ENCODE measurements at places on chromosomes 6 and 20. TPM values are rescaled to one million over a fixed set of nuclear protein-coding genes. Genes with fewer than 3 reads are reported as not detected.

Gene TFAP2D
- total RNA-seq: not detected

Gene CYP21A2
- 0.68 TPM for total RNA-seq

Gene MUC21
- not detected for total RNA-seq

Gene PNPLA1
- total RNA-seq: not detected

Gene CCM2L
- total RNA-seq: not detected

Gene SNX9
- 47.1 TPM for total RNA-seq

DNA sequence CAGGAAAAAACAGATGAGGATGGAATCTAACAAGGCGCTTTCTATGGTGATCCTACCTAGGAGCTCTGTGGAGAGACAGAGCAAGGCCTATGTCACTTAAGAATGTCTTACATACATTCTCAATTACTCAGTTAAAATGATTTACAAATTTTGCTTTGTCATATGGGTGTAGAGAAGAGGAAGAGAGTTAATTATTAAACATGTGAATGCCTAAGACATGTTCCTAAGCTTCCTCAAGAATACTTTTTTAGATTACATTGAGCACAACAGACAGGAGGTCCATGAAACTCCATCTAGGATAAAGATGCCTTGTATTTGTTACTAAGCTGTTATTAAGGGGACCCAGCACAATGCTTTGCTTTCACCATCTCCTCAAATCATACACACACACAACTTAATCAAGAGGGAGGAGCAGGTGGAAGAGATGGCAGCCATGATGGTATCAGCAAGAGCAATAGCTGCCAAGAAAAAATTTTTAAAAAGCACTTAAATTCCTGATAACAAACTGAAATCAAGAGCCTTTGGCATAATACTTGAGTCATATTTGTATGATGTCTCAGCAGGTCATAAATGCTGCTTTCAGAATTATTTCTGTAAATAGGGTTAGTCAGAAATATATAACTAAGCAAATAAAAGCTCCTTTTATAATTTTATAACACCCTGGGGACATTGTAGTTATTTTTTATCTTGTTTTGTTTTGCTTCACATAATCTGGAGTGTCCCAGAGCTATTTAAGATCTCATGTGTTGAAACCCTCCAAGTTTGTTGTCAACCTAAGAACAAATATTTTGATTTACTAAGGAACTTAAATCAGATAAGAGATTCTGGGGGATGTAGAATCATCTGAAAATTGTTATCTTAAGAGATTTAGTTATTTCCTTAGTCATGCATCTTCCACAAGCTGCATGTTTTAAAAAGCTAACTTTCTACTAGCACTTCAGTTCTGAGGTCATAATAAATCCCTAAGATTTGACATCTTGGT is 70.0 kb upstream of the CD2AP start:
- no peaks in the 10 kb centered on the region for H3K36me3 ChIP-seq
- DNase-seq: no peak
- H3K27ac ChIP-seq: peak overlapping the region; percentile 36
- H3K27me3 ChIP-seq: no peaks in the 10 kb centered on the region
- H3K4me3 ChIP-seq: no peak overlapping the region
- H3K4me1 ChIP-seq: peaks cover 19% of the 10 kb centered on the region

DNA sequence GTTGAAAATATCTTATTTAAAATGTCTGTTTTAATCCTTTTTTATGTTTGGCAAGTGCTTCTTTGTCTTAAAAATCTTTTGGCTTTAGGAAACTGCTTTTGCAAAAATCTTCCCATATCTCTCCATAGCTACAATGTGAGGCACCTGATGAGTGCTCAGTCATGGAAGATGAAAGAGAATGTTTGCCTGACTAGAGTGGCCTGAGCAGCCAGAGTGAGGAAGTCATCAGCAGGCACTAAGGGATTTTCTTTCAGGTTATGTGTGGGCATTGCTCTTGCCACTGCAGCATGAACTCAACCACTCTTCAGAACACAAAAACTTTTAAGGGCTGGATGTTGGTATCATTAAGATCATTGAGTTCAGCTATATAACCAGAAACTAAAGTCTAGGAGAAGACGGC is 47.9 kb downstream of the AKIRIN2 start:
- H3K4me1 ChIP-seq: peaks cover 16% of the 10 kb centered on the region
- H3K27ac ChIP-seq: peak overlapping the region; percentile 12
- no peak overlapping the region for H3K4me3 ChIP-seq
- no peak for DNase-seq
- H3K27me3 ChIP-seq: no peaks in the 10 kb centered on the region

GRCh38 chr6:108801366-108801765 is 46.9 kb upstream of the ARMC2 start:
- no peak overlapping the region for H3K27ac ChIP-seq
- no peaks in the 10 kb centered on the region for H3K36me3 ChIP-seq
- DNase-seq: no peak
- peaks cover 1% of the 10 kb centered on the region for H3K27me3 ChIP-seq
- H3K4me1 ChIP-seq: peaks cover 14% of the 10 kb centered on the region

DNA sequence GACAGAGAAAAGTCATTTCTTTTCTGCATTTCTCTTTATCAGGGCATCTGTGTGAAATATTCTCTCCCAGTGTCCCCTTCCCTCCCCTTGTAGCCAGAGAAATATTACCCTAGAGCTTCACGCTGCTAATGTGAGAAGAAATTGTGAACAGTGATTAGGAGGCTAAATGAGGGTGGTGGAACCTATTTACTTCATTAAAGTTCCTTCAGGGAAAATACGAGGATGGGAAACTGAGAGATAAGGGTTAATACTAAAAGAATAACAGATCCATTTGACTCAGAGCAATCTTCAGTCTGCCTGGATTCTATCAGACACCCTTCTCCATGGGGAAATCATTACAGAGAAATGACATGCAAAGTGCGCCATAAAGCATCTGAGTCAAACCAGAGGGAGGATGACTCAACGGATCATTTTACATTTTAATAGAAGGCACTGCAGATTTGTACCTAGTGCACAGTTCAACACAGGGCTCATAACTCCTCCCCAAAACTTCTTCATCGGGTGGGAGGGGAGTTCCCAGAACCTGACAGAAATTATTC is 131.3 kb downstream of the GJA10 start:
- peak overlapping the region; percentile 59 for H3K27ac ChIP-seq
- no peaks in the 10 kb centered on the region for H3K27me3 ChIP-seq
- peaks cover 19% of the 10 kb centered on the region for H3K4me1 ChIP-seq
- H3K4me3 ChIP-seq: peak overlapping the region; percentile 35

- no peak for DNase-seq
- peaks cover 6% of the 10 kb centered on the region for H3K27me3 ChIP-seq
- H3K4me3 ChIP-seq: no peak overlapping the region
- H3K36me3 ChIP-seq: peaks cover 1% of the 10 kb centered on the region
- peaks cover 5% of the 10 kb centered on the region for H3K4me1 ChIP-seq
Measured at GRCh38 chr6:6600875-6601274, 12.4 kb downstream of the LY86 start.

DNA sequence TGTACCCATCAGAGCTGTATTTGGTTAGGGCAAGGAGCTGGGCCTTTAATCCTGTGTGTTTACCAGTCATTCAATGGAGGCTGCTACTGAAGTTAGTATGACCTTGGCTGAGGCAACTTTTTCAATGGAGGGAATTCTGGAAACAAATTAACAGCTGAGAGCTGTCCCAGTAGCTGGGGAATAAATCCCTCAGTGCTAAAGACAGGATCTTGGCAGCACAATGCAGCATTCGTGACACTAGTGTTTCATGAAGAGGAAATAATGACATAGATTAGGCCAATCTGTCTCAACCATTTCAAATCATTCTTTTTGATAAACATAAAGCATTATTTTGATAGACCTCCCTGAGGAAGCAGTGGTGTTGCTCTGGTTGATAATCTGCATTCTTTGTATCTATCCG is 42.9 kb downstream of the GRM1 start:
- H3K4me3 ChIP-seq: no peak overlapping the region
- no peaks in the 10 kb centered on the region for H3K4me1 ChIP-seq
- H3K36me3 ChIP-seq: no peaks in the 10 kb centered on the region
- no peak overlapping the region for H3K27ac ChIP-seq
- peaks cover 6% of the 10 kb centered on the region for H3K27me3 ChIP-seq
- DNase-seq: no peak

DNA sequence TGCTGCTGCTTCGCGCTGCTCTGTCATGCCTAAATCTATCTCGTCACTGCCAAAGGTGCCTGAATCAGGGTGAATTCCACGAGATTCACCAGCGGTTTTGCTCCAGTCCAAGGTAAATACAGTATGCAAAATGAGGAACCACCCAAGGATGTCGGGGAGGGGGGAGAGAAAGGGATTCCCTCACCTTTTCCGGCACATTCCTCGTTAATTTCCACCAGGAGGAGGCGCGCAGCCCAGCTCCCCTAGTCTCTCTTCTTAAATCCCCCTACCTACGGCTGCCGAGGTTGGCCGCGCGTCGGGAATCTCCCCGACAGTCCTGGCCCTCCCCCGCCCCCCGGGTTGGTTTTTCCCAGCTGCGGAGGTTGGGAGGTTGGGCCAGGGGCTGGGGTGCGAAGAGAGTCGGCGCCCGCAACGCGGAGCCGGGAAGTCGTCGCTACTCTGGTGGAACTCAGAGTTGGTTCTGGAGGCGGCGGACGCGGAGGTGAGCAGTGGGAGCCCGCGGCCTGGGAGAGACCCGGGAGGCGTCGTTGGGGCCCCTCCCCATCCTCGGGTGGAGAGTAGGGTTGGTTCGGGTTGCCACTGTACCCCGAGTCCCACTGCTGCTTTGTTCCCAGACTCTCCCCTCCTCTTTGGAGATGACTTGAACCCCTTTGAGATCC is at the start of gene TPBG:
TPBG (plus strand) TSS at position 390 of the 659 bp plus-strand sequence. CDS start 1,145 bp downstream, outside the sequence.
- no peaks in the 10 kb centered on the region for H3K36me3 ChIP-seq
- H3K4me3 ChIP-seq: peak within 1 kb of the TSS; percentile 94
- H3K27me3 ChIP-seq: peaks cover 31% of the 10 kb centered on the region
- peak within 1 kb of the TSS; percentile 91 for H3K27ac ChIP-seq
- no peak for DNase-seq
- H3K4me1 ChIP-seq: peaks cover 12% of the 10 kb centered on the region

GRCh38 chr6:19322691-19323485 is 514.3 kb upstream of the ID4 start:
- H3K27ac ChIP-seq: peak overlapping the region; percentile 39
- DNase-seq: no peak
- no peaks in the 10 kb centered on the region for H3K27me3 ChIP-seq
- no peaks in the 10 kb centered on the region for H3K36me3 ChIP-seq

- no peaks in the 10 kb centered on the region for H3K36me3 ChIP-seq
- no peaks in the 10 kb centered on the region for H3K27me3 ChIP-seq
- H3K4me1 ChIP-seq: peaks cover 17% of the 10 kb centered on the region
- H3K27ac ChIP-seq: peak overlapping the region; percentile 92
- no peak for DNase-seq
Measured at GRCh38 chr6:7692453-7692784, 33.5 kb upstream of the BMP6 start.

GRCh38 chr6:88165087-88165843 is 882 bp downstream of the CNR1 start:
- peaks cover 10% of the 10 kb centered on the region for H3K4me1 ChIP-seq
- H3K27me3 ChIP-seq: peaks cover 69% of the 10 kb centered on the region
- H3K27ac ChIP-seq: no peak overlapping the region
- H3K4me3 ChIP-seq: peak overlapping the region; percentile 68

DNA sequence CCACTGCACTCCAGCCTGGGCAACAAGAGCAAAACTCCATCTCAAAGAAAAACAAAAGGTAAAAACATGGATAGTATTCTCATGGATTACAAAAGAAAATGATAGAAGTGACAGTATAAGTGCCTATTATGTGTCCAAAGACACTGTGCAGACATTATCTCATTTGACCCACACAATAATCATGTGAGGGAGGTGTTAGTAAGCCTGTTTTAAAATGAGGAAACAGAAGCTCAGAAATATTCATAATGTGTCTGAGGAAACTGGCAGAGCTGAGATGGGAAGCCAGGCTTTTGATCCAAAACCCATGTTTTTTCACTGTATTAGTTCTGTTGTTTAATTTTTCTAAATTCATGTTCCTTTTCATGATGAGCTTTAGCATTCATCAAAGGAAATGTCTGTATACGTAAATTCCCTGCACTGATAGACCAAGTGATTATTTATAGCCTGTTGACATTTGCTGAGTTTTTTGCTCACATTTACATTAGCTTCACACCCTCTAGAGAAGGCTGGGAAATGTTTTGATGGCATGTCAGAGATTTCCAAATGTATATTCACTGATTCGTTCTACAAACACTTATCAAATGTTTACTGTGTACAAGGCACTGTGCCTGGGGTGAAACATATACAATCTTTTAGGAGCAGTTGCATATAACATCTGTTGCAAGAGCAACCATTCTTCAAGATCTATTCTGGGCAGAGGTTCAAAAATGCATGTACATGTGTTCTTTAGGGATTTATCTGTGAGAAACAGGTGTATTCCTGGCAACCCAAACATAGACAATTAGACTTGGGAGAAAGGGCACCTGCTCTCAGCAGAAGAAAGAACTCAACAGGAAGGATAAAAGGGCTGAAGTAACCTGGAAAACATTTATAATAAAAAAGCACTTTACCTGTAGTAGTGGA is 331.5 kb downstream of the SAMD5 start:
- no peak for DNase-seq
- no peak overlapping the region for H3K27ac ChIP-seq
- H3K4me3 ChIP-seq: no peak overlapping the region
- peaks cover 3% of the 10 kb centered on the region for H3K36me3 ChIP-seq
- peaks cover 6% of the 10 kb centered on the region for H3K4me1 ChIP-seq

DNA sequence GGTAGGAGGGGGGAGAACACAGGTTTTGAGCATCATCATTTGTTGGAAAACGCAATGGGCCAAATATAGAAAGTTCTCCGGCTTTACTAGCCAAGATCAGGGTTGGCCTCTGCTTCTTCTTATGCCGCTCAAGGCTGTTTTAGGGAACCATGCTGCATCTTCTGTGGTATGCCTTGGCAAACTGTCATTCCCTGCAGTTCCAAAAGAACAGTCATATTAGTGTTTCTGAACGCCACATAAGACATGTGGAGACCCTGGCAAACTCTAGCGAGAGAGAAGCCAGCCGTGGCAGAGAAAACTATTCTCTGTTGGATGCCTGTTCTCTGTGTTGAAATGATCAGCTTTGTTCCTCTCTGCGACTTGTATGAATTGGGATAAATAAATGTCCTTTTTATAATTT is 10.8 kb downstream of the ACTR5 start:
- H3K4me1 ChIP-seq: peaks cover 2% of the 10 kb centered on the region
- H3K27me3 ChIP-seq: no peaks in the 10 kb centered on the region
- H3K36me3 ChIP-seq: peaks cover 45% of the 10 kb centered on the region

DNA sequence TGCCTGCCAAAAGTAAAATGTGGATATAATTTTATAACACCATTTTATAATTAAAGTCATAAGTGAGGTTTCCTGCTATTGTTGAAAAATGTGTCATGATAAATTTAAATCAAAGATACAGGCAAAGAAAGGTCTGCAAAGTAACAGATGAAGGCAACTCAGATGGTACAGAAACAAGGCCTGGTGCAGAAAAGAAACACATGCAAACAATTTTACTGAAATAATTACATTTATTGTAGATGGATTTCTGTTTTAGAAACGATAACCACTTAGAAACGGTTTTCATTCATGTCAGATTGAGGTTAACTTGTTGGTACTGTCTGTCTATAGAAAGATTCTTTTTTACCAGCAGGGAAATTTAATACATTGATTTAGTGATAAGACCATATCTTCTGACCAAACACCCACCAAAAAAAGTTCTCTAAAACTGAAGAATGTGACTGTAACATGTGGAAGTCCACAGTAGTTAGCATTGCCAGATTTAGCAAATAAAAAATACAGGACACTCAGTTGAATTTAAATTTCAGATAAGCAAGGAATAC is 105.5 kb upstream of the FERMT1 start:
- peaks cover 26% of the 10 kb centered on the region for H3K27me3 ChIP-seq
- no peak overlapping the region for H3K4me3 ChIP-seq
- no peak for DNase-seq

Measured in chondrocyte (in vitro differentiated cells).